ENCODE measurements at places on chromosomes 6 and 20. TPM values are rescaled to one million over a fixed set of nuclear protein-coding genes. Genes with fewer than 3 reads are reported as not detected.

Gene CD93
- 0.30 TPM for total RNA-seq

Gene NT5E
- 1.4 TPM for total RNA-seq

Gene HTR1B
- not detected for total RNA-seq

Gene SIGLEC1
- total RNA-seq: not detected

Gene ACTR5
- total RNA-seq: 10.4 TPM

Gene UST
- total RNA-seq: 0.43 TPM

Gene NOX3
- not detected for total RNA-seq

Gene EYS
- total RNA-seq: not detected

Gene HLA-DOB
- 1.4 TPM for total RNA-seq

Gene TRDN
- total RNA-seq: not detected

Gene METTL24
- total RNA-seq: not detected

Gene SEC63
- total RNA-seq: 65.0 TPM

Gene TSPO2
- not detected for total RNA-seq

Gene WASF1
- total RNA-seq: 0.71 TPM

Gene SLC22A7
- total RNA-seq: not detected

Gene ARFRP1
- 58.1 TPM for total RNA-seq

Gene MOG
- not detected for total RNA-seq
